ENCODE measurements at places on chromosomes 12 and 14. TPM values are rescaled to one million over a fixed set of nuclear protein-coding genes. Genes with fewer than 3 reads are reported as not detected.

DNA sequence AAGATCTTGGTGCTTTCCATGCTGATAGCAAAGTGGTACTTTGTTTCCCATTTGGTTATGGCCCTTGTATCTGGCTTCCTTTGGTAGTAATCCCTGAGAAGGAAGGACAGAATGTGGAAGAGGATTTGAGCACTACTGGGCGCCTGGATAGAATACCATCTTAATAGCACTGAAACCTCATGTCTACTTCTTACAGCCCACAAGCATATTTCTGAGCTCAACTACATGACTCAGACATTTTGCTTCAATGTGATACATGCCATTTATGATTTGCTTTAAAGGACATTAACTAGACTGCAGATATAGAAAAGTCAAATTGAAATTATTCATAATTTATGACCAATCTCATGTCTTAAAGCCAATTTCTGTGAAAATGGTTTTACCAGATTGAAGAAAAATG is 80.4 kb downstream of the LIN7A start:
- H3K36me3 ChIP-seq = no peaks in the 10 kb centered on the region
- no peaks in the 10 kb centered on the region for H3K4me1 ChIP-seq
- no peaks in the 10 kb centered on the region for H3K27me3 ChIP-seq
- H3K27ac ChIP-seq = no peak overlapping the region
- no peak for DNase-seq
- no peak overlapping the region for H3K4me3 ChIP-seq

DNA sequence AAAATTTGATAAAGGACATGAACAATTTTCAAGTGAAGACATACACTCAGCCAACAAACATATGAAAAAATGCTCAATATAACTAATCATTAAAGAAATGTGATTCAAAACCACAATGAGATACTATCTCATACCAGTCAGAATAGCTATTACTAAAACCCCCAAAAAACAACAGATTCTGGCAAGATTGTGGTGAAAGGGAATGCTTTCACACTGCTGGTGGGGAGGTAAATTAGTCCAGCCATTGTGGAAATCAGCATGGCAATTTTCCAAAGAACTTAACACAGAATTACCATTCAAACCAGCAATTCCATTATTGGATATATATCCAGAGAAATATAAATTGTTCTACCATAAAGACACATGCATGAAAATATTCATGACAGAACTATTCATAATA is 18.7 kb upstream of the TAS2R14 start:
- peaks cover 54% of the 10 kb centered on the region for H3K4me1 ChIP-seq
- H3K27me3 ChIP-seq = no peaks in the 10 kb centered on the region
- H3K36me3 ChIP-seq = peaks cover 47% of the 10 kb centered on the region

GRCh38 chr14:21191809-21192446 is 36.1 kb upstream of the OR5AU1 start:
- DNase-seq = peak; percentile 81
- peaks cover 15% of the 10 kb centered on the region for H3K4me1 ChIP-seq
- peak overlapping the region; percentile 41 for H3K27ac ChIP-seq
- H3K27me3 ChIP-seq = peaks cover 16% of the 10 kb centered on the region

GRCh38 chr14:24232121-24232644 is at the start of gene NEDD8:
Gene NEDD8, minus strand, starts transcription at chr14:24232367. Its CDS starts 100 bp downstream, at chr14:24232267.
- H3K27me3 ChIP-seq = no peaks in the 10 kb centered on the region
- peaks cover 36% of the 10 kb centered on the region for H3K36me3 ChIP-seq
- H3K4me1 ChIP-seq = peaks cover 61% of the 10 kb centered on the region

GRCh38 chr14:80426683-80427082 is 215.4 kb upstream of the DIO2 start:
- no peaks in the 10 kb centered on the region for H3K27me3 ChIP-seq
- no peak for DNase-seq
- no peak overlapping the region for H3K27ac ChIP-seq
- no peaks in the 10 kb centered on the region for H3K36me3 ChIP-seq

GRCh38 chr12:54882079-54882478 is 27.8 kb downstream of the MUCL1 start:
- H3K27me3 ChIP-seq = peaks cover 8% of the 10 kb centered on the region
- no peak overlapping the region for H3K4me3 ChIP-seq
- H3K27ac ChIP-seq = no peak overlapping the region
- no peak for DNase-seq
- no peaks in the 10 kb centered on the region for H3K36me3 ChIP-seq

GRCh38 chr12:107557589-107558100 is 128.0 kb upstream of the PWP1 start:
- no peaks in the 10 kb centered on the region for H3K36me3 ChIP-seq
- no peak overlapping the region for H3K27ac ChIP-seq
- H3K4me1 ChIP-seq = peaks cover 2% of the 10 kb centered on the region
- DNase-seq = no peak

- H3K27me3 ChIP-seq = peaks cover 6% of the 10 kb centered on the region
- no peak for DNase-seq
- no peak overlapping the region for H3K27ac ChIP-seq
- H3K4me3 ChIP-seq = peak overlapping the region; percentile 98
- peaks cover 46% of the 10 kb centered on the region for H3K4me1 ChIP-seq
These were observed 938 bp upstream of the CCNB1IP1 start for GRCh38 chr14:20334017-20334416.

- no peak for DNase-seq
- H3K36me3 ChIP-seq = no peaks in the 10 kb centered on the region
- H3K27me3 ChIP-seq = no peaks in the 10 kb centered on the region
- H3K4me1 ChIP-seq = peaks cover 16% of the 10 kb centered on the region
- H3K27ac ChIP-seq = no peak overlapping the region
These were observed 4.1 kb upstream of the DAO start for GRCh38 chr12:108875682-108876361.

- H3K36me3 ChIP-seq = no peaks in the 10 kb centered on the region
- H3K27me3 ChIP-seq = no peaks in the 10 kb centered on the region
- no peak overlapping the region for H3K27ac ChIP-seq
- DNase-seq = no peak
- no peaks in the 10 kb centered on the region for H3K4me1 ChIP-seq
These were observed 364.9 kb downstream of the GALC start for GRCh38 chr14:87628129-87628528.

- no peak overlapping the region for H3K27ac ChIP-seq
- no peaks in the 10 kb centered on the region for H3K36me3 ChIP-seq
- no peak for DNase-seq
- peaks cover 23% of the 10 kb centered on the region for H3K27me3 ChIP-seq
- H3K4me1 ChIP-seq = peaks cover 8% of the 10 kb centered on the region
- H3K4me3 ChIP-seq = no peak overlapping the region
These were observed 40.6 kb upstream of the EML1 start for GRCh38 chr14:99752486-99753121.

DNA sequence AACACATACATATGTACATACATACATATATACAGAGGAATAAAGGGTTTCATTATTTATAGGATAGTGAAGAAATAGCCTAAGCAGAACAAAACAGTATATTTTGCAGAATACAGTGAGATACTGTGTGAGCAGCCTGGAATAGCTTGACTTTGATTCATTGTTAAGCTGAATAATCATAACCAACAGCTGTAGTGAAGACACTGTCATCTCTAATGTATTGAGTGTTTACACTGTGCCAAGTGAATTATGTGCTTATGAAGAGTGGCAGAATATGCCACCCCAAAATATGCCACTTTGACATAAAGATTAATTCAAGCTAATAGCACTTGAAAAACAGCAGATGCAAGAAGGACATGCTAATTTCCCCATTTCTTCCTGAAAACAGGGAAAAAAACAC is 48.2 kb upstream of the LRFN5 start:
- H3K36me3 ChIP-seq = no peaks in the 10 kb centered on the region
- no peak overlapping the region for H3K27ac ChIP-seq
- H3K27me3 ChIP-seq = no peaks in the 10 kb centered on the region

DNA sequence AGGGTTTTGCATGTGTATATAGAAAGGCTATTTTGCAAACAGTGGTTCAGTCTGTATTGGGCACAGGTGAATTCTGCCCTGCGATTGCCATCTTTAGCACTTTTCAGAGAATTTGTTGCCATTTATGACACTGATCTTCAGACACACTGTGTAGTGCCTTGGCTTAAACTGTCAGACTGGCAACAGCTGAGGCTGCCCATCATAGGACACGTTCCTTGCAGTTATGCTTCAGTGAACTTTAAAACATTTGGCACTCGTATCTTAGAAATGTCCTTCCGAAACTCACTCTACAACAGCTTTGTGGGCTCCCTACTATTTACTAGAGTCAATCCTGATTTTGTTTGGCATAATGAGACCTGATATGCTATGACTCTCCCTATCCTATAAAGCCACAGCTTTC is 29.1 kb downstream of the AP5M1 start:
- H3K4me3 ChIP-seq = no peak overlapping the region
- H3K27ac ChIP-seq = no peak overlapping the region
- H3K27me3 ChIP-seq = no peaks in the 10 kb centered on the region
- no peaks in the 10 kb centered on the region for H3K4me1 ChIP-seq

DNA sequence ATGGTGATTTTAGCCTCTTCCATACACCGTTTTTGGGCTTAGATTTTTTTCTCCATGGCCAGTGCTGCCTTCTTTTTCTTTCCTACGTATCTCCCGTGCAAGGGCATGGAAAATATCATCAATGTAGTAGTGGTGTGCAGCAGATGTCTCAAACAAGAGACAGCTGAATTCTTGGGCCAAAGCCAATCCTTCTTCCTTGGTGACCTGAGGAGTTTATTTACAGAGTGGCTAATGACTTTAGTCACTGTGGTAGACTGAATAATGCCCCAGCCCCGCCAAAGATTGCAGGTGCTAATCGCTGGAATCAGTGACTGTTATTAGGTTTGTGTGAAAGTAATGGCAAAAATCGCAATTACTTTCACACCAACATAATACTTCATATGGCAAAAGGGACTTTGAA is 235.5 kb upstream of the NOS1 start:
- no peaks in the 10 kb centered on the region for H3K4me1 ChIP-seq
- no peak for DNase-seq
- no peaks in the 10 kb centered on the region for H3K36me3 ChIP-seq
- no peak overlapping the region for H3K4me3 ChIP-seq

DNA sequence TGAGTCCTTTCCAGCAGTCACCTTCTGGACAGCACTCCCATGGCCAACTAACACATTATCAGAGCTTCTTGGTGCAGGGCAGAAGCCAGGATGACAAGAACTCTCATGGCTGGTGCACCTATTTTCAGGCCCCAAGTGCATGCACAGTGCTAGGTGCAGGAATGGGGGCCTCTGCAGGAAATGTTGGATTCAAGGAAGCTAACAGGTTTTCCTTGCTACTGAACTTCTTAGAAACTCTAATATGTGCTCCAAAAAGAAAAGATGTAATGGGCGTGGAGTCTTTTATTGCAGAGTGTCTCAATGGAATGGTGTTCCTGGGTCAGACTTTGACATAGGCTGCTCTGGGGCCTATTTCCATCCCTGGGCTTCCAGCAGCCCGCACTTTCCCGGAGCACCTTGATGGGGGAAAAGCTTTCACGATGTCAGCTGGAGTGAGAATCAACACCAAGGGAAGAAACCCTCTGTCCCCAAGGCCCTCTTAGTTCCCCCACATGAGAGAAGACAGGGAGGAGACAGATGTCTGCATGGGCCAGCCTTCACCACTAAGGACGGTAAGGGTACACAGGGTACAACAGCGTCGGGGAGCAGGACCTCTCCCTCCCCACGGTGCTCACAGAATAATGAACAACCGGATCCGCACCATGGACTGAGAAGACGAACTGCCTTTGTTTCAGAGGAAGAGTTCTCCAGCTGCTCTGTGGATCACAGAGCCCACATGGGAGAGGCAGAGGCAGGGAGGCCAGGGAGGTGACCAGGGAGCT is 6.9 kb downstream of the KRT3 start:
- peaks cover 38% of the 10 kb centered on the region for H3K27me3 ChIP-seq
- no peaks in the 10 kb centered on the region for H3K36me3 ChIP-seq
- no peak overlapping the region for H3K4me3 ChIP-seq
- peaks cover 2% of the 10 kb centered on the region for H3K4me1 ChIP-seq
- no peak overlapping the region for H3K27ac ChIP-seq
- no peak for DNase-seq

- no peaks in the 10 kb centered on the region for H3K4me1 ChIP-seq
- DNase-seq = no peak
- H3K4me3 ChIP-seq = no peak overlapping the region
These were observed 328.0 kb downstream of the NRXN3 start for GRCh38 chr14:78498062-78498595.

DNA sequence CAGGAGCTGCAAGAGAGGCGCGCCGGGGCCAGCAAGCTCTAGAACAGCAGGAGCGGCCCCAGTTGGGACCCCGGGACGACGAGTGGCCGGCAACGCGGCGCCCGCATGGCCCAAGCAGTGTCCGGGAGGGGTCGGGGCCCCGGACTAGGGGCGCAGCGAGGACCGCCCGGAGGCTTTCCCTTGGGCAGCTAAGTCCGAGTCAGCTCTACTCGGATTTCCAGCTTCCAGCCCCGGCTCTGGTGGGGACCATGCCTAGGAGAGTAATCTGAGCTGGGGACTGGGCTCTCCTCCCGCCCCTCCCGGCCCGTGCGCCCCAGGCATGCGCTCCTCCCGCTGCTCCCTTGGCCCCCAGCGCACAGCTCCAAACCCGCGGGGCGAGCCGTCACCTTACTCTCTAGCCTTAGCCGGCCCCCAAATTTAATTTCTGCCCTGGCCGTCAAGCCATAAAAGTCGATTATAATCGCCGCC is 41.6 kb upstream of the CAPRIN2 start:
- H3K4me1 ChIP-seq = peaks cover 16% of the 10 kb centered on the region
- H3K27ac ChIP-seq = no peak overlapping the region
- H3K36me3 ChIP-seq = no peaks in the 10 kb centered on the region
- H3K27me3 ChIP-seq = peaks cover 45% of the 10 kb centered on the region
- H3K4me3 ChIP-seq = peak overlapping the region; percentile 63
- no peak for DNase-seq

GRCh38 chr12:104864668-104865067 is 93.4 kb downstream of the SLC41A2 start:
- H3K27ac ChIP-seq = no peak overlapping the region
- H3K4me3 ChIP-seq = no peak overlapping the region
- DNase-seq = no peak
- H3K27me3 ChIP-seq = peaks cover 12% of the 10 kb centered on the region

DNA sequence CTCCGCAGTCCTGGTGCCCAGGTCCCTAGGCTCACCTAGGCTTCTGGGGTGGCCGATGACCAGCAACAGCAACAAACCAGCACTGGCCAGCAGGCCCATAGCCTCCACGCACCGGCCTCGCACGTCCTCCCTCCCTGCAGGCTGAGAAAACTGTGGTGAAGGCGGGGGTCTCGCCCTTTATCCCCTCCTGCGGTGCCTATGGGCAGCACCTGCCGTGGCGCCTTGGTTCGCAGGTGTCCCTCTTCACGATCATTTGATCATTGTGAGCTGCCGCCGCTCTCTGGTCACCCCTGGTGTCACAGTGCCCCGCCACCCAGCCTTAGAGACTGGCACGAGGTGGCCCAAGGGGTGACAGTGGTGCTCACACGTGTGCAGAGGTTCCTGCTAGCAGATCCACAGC is at the start of gene OVCH1:
TSS of gene OVCH1 (minus strand) at position 99 of the 400 bp plus-strand sequence. CDS start at position 99, 0 bp downstream.
- H3K27me3 ChIP-seq = peaks cover 7% of the 10 kb centered on the region
- DNase-seq = no peak
- no peak within 1 kb of the TSS for H3K4me3 ChIP-seq
- no peak within 1 kb of the TSS for H3K27ac ChIP-seq
- H3K36me3 ChIP-seq = no peaks in the 10 kb centered on the region

The RFX4 gene
- total RNA-seq = not detected

The ENDOU gene
- total RNA-seq = not detected

The TBK1 gene
- 24.1 TPM for total RNA-seq

The FGD4 gene
- 0.17 TPM for total RNA-seq

The METTL25 gene
- total RNA-seq = 8.3 TPM

The SYT10 gene
- not detected for total RNA-seq

The SART3 gene
- 63.0 TPM for total RNA-seq

The TMEM132C gene
- total RNA-seq = not detected

The ZNF891 gene
- 3.1 TPM for total RNA-seq

The HOXC6 gene
- not detected for total RNA-seq

The MYH6 gene
- total RNA-seq = 0.08 TPM

Measured in activated CD4-positive, alpha-beta T cell treated with anti-CD3 and anti-CD28 coated beads, Interleukin-2, amount 10 ng/mL, durations not matched to agents 7 days and 5 days (primary cell).